Left cardiac atrium (tissue), 4 donors: ENCODE measurements at places on chromosomes 11 and 22.
A peak's percentile ranks its signal among the peaks of the same experiment; 100 is the strongest.

GRCh38 chr22:32325811-32326237 lies 31.8 kb upstream of the RFPL3 start:
- no peak for DNase-seq

DNA sequence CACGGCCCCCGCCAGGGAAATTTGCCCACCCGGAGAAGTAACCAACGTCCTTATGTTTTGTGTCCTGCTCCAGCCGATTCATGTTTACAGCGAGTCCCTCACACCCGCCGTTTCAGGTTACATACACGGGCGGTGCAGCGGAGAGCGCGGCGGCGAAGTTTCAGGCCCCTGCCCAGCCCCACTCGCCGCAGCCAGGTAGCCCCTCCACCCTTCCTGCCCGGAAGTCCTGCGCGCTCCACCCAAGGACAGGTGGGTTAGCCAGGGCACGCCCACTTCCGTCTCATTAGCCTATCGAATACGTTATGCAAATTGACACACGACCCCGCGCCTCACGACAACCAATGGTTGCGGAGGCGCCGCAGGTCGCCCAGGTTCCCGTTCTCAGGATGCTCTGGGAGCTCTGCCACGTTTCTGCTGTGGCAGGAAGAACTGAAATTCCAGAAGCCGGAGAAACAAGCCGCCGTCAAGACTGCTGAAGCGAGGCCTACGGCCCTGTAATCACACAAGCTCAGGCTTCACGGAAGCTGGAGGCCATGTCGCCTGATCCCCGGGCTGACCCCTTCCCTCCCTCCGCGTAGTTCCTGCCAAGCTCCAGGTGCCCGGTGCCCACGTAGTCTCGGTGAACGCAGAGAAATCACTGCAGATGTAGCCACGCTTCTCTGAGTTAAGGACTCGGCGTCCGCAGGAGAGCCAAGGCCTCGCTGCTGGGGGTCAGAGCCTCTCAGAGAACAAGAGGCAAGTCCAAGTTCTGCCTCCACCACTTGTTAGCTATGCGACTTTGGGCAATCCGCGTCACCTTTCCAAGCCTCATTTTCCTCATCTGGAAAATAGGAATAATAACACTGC lies 22.4 kb upstream of the MYH9 start:
- DNase-seq: peak; percentile 86

DNA sequence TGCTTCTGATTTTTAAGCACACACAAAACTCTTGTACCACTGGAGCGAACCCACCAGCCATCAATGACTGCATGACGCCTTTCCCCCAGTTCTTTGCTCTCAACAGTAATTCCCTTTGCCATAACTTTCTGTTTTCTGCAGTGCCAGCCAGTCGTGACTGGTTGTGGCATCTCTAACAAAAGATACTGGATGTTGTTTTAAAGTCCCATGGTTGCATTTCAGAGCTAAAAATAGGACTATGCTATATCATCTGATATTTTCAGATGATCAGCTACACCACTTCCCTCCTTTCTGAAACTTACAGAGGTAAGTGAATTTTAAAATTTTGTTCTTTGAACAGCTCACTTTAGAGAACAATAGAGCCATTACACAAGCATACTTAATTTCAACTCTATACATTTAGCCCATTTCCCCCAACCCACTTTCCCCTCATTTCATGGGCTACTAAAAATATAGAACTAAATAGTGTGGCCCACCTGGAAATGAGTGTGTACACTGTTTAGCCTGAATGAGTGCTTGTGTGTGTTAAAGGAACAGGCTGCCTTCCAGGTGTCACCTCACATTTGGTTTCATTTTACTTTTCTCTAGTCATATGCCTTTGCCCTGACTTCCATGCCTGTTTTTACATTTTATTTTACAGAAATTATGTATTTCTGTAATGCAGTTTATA lies 136.9 kb upstream of the ZC3H12C start:
- DNase-seq: no peak

GRCh38 chr22:45880091-45880715 lies 96.8 kb downstream of the WNT7B start:
- no peak for DNase-seq

- DNase-seq: peak; percentile 57
Observed at GRCh38 chr11:125886997-125887372, 483 bp upstream of the HYLS1 start.

DNA sequence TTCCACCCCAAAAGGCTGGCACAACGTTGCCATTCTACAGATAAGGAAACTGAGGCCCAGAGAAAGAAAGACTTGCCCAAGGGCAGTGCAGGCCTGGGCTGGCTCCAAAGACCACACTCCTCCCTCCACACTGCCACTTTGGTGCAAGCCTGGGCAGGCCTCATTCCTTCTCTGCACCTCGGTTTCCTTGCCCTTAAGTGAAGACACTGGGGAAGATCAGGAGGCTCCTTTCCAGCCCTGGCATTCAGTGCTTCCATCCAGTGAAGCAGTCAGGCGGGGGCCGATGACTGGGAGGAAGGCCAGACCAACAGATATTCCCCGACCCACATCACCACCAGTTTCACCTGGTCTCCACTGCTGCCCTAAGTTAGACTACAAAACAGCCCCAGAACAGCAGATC lies 18.3 kb upstream of the TCF20 start:
- no peak for DNase-seq

DNA sequence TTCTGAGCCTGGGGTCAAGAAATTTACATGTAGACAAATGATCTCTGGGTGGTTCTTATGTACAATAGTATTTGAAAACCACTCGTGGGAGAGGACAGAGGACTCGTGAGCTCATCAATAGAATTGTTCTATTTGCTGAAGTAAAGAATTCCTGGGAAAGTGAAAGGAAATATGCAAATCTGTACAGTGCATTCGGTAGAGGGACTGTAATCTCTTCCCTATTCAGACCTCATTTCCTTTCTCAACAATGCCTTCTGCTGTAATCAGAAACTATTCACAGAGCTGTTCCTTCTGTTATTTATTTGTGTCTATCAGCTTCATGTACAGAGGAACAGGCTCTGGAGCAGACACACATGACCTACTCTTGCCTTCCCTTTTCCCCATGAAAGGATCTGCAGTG lies 709.4 kb upstream of the KIRREL3 start:
- DNase-seq: no peak

GRCh38 chr11:76631566-76632308 lies 38.8 kb downstream of the LRRC32 start:
- DNase-seq: no peak

GRCh38 chr11:128727320-128727719 lies 33.4 kb downstream of the FLI1 start:
- no peak for DNase-seq

GRCh38 chr22:47133061-47133969 lies 370.9 kb downstream of the TBC1D22A start:
- no peak for DNase-seq

GRCh38 chr11:724778-725386 lies 18.9 kb downstream of the EPS8L2 start:
- DNase-seq: peak; percentile 25

- DNase-seq: peak; percentile 55
Observed at GRCh38 chr11:61587541-61587941, 6.7 kb upstream of the SYT7 start.

GRCh38 chr11:29682856-29683255 lies 334.0 kb downstream of the KCNA4 start:
- no peak for DNase-seq

DNA sequence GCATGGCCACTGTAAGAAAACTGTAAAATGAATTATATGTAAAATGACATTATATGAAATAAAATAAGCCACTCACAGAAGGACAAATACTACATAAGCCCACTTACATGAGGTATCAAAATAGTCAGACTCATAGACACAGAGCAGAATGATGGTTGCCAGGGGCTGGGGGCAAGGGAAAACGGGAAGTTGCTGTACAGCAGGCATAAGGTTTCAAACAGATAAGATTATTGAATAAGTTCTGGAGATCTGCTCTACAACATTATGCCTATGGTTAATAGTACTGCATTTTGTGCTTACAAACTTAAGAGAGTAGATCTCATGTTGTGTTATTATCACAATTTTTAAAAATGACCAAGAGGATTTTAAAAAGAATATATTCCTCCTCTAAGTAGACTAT lies 32.7 kb upstream of the HEPHL1 start:
- no peak for DNase-seq

GRCh38 chr11:90453525-90453924 lies 230.7 kb upstream of the CHORDC1 start:
- no peak for DNase-seq

- no peak for DNase-seq
Observed at GRCh38 chr11:76181371-76181770, 24.9 kb downstream of the WNT11 start.

GRCh38 chr11:64218628-64219353 lies 7.2 kb downstream of the TRPT1 start:
- no peak for DNase-seq

DNA sequence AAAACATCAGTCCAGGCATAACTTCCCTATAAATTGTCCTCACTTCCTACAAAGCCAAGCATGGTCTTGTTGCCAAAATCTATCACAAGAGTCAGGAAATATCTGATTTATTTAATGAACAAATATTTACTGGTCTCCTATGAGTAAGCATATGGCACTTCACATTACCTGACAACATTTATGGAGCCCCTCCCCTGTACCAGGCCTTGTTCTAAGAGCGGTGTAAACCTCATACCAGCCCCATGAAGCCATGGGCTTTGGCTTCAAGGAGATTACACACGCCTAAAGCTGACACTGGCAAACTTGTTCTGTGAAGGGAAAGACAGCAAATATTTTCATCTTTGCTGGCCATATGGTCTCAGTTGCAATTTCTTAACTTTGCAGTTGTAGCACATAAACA lies 43.0 kb upstream of the EIF3D start:
- no peak for DNase-seq
